ENCODE measurements at places on chromosomes 5 and 9.

- DNase-seq: no peak
Measured at GRCh38 chr9:137511758-137512463, 38.3 kb downstream of the PNPLA7 start.

DNA sequence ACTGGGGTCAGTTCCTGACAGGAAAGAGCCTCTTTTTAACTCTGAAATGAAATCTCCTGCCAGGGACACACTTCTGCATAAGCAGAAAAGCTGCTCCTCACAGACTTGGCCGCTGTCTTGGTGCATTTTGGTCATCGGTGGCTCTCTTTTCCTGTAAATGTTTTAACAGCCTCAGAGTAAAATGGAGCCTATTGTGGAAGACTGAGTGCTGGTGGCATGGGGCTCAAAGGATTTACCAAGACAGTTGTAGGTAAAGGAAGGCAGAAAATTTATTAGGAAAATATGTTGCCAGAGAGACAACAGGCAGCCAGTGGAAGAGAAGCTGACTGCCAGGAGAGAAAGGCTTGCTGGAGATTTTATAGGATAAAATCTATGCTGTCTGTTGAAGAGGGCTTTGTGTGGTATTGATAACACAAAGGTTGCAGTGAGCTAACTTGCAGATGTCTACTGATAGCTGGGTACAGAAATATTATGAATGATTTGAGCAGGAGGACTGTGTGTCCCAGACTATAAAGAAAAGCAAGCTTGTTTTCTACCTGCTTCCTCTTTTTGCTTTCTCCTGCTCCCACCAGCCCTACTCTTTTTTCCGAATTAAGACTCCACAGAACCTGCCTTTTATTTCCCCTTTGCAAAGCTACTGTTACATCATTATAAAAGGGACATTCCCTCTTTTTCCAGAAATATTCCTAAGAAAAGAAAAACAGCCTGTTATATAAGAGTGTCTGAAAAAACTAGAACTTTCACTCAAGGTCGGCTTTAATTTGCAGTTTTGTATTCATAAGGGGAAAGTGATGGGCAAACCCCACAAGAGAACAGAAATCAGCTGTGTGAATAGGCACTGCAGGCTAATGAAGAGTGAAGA lies 27.9 kb upstream of the IFNA14 start:
- no peak for DNase-seq

GRCh38 chr5:128764601-128765310 lies 200.5 kb upstream of the SLC27A6 start:
- no peak for DNase-seq

DNA sequence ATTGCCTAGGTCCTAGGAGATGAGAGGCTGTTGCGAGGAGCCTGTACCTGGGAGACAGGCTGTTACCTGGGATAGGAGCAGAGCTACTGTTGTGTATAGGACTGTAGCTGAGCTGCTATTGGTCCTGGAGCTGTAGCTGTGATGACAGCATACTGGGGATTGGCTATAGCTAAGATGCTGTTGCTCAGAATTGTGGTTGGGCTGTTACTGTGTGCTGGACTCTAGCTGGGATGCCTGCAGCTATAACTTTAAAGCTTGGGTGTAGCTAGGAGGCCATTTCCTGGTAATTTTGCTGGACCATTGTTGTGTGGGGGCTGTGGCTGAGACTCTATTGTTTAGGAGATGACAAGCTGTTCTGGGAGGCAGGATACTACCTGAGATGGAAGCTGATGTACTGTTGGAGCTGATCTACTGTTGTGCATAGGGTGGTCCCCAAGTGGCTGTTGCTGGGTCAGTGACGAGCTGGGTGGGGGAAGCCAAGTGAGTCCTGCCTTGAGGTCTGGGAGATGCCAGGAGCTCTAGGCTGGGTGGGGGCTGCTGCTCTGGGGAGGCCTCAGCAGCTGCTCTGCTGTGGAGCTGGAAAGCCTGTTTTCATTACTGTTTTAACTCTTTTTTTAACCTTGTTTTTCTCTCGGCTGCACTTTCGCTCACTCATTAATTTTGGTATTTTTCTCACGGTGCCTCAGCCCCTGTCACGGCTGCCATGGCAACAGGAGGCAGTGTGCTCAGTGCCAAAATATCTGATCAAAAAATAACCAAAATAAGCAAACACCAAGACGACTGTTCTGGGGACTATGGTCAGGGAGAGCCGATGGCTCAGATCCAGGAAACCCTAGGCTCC lies 3.0 kb upstream of the PCDH1 start:
- DNase-seq: no peak

DNA sequence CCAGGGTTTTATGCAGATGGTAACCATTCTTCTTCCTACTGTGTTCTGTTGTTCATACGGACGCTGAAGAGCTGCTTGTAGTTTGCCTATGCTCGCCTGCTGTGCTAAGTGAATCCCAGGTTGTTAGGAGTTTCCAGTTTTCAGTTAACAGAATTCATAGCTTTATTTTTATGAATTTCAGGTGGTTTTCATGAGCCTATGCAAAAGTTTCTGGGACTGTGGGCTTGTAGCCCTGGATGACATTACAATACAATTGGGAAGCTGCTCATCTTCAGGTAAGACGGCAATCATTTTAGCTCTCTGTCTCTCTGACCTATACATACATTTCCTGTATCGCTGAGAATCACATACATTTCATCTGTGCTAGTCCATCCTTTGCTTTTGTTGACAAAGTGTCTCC lies 90.3 kb upstream of the SMC5 start:
- DNase-seq: no peak

DNA sequence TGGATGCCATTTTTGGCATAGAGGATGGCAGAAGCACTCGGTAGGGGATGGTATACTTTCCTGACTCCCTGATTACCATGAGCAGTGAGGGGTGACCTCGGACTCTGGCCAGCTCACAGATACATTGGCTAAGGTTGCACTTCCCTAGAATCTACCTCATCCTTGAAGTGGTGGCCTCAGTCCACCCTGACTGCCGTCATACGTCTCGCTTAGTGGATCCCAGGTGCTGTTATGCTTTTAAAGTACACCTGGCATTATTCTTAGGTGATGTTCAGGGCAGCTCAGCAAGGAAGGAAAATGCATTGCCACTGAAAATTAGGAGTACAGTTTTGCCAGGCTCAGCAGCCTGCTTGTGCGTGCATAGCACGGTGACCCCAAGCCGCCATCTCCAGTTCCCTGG lies 87.3 kb downstream of the SYK start:
- no peak for DNase-seq

DNA sequence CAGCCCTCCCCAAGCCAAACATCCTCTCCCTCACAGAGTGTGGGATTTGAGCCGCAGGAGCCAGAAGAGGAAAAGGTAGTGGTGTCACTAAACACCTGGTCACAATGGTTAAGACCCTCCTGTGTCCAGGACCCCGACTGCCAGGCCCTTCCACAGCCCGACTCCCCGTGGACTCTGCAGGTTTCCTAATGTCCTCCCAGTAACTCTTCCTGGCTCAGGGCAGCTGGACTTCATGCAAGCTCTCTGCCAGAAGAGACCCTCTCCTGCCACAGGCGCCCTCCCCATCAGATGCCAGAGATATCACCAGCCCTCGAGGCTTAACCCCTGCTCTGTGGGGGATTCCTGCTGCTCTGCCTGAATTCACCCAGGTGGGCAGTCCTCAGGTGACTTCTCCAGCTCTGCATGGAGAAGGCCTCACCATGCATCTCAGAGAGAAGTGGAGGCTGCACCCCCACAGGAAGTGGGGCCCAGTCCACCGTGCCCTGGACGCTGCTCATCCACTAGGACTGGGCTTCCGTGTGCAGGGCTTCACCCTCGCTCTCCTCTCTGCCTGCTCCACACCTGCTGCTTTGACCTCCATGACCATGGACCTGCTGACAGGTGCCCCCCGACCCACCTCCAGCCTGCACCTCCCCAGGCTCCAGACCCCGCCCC lies 111.2 kb downstream of the ADAMTS2 start:
- DNase-seq: no peak

GRCh38 chr5:79560771-79561524 lies 47.0 kb upstream of the HOMER1 start:
- no peak for DNase-seq

- DNase-seq: no peak
Measured at GRCh38 chr9:134195558-134195957, 31.2 kb upstream of the RNU6ATAC start.

DNA sequence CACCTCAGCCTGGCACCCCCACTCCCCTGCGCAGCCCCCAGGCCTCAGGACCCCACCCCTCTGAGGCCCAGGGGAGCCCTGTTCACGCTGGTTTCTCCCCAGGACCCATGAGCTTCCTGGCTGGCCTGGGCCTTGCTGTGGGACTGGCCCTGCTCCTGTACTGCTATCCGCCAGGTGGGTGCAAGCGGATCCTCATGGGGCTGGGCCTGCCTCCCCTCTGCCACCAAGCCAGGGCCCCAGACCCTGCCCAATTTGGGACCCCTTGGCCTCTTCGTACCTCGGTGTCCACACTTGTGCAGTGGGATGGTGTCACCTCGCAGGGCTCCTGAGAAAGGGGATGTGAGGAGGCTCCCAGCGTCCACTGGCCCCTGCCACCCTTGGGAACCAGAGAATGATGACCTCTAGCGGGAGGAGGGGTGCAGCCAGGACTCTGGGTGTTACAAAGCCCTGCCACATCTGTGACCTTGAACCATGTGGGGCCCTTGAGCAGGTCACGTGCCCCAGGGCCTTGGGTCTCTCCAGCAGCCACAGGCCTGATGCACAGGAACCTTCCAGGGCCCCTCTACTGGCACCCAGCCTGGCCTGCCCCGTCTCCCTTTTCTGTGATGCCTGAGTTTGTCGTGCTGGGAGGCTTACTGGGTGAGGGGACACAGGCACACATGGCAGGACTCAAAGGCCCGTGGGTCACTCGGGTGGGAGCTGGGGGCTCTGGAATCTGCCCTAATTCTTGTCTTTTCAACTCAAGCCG lies 16.3 kb downstream of the CARD19 start:
- DNase-seq: no peak

DNA sequence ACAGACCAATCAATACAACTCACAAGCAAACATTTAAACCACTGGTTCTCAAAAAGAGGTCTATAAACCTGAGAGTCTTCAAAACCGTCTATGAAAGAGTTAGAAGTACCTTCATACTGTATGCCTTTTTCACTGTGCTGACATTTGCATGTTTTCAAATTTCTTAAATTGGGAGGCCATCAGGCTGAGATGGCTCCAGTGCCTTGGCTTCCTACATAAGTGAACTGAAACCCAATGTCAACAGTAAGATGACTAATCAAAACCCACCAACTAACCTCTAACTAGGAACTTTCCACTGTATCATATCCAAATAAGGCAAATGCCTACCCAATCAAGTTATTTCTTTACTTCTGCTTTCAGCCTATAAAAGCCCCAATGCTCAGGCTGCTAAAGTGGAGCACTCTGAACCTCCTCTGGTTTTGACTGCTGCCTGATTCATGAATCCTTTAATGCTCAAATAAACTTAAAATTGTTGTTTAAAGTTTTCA lies 35.1 kb downstream of the FAM13B start:
- DNase-seq: no peak

DNA sequence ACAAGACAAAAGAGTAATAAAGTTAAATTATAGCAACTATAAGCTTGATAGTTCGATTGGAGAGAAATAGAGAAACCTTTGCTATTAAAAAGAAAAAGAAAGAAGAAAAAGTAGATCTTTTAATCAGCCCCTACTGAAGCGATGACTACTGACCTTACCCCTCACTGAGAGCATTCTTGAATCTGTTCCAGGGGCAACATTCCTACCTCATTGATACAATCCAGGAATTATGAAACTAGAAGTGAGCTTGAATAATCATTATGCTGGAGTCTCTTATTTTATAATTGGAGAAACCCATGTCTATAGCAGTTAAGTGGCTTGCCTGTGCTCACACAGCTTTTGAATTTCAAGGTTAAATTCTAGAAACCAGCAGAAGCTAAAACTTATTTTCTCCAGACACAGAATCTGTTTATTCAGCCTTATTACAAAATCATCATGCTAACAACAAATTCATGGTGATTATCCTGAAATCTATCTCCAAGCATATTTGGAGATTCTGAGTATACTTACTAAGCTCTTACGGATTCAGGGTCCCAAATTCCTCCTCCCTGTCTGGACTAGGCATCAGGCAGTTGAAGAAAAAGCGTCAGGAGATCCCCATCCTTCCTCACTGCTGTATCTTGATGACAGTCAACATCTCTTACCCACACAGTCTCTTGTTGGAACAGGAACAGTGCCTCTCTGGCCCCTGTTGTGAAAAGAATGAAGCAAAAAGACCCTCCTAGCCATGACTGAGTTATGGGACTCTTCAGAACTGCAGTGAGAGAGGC lies 547.6 kb upstream of the WWC1 start:
- no peak for DNase-seq

DNA sequence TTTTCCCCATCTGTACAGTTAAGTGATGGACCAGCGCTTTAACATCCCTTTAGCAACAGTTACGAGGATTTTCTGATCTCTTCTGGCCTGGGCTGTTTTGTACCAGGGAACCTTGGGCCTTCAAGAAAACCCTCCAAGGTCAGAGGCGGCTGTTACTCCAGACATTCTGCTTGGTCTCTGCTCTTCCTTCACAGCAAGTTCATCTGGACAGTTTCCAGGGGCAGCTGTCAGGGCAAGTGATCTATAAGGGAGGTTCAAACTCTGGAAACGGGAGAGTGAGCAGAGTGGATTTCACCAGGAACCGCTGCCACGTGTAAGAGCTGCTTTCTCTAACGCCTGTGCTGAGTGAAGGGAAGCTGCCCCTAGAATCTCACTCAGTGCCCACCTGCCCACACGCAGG lies 36.7 kb downstream of the ZNF618 start:
- no peak for DNase-seq

- no peak for DNase-seq
Measured at GRCh38 chr9:106058460-106058859, 364.1 kb downstream of the TMEM38B start.

Data from COR-L47 (cell line).